Pancreas (tissue), 10 donors: ENCODE measurements at places on chromosomes 6 and 20. TPM values are rescaled to one million over a fixed set of nuclear protein-coding genes. Genes with fewer than 3 reads are reported as not detected.

The OGFR gene
- 25.4 TPM for total RNA-seq

The HCRTR2 gene
- not detected for total RNA-seq

GRCh38 chr6:44028789-44029310, 98.4 kb downstream of the MRPL14 start:
- no peak for DNase-seq

GRCh38 chr6:12598919-12599318, 117.6 kb upstream of the PHACTR1 start:
- DNase-seq = no peak

GRCh38 chr20:44070139-44070900, 116.7 kb downstream of the JPH2 start:
- DNase-seq = no peak

GRCh38 chr6:136947037-136947436, 24.9 kb downstream of the SLC35D3 start:
- no peak for DNase-seq

GRCh38 chr6:13708736-13709135, 2.9 kb downstream of the RANBP9 start:
- no peak for DNase-seq

DNA sequence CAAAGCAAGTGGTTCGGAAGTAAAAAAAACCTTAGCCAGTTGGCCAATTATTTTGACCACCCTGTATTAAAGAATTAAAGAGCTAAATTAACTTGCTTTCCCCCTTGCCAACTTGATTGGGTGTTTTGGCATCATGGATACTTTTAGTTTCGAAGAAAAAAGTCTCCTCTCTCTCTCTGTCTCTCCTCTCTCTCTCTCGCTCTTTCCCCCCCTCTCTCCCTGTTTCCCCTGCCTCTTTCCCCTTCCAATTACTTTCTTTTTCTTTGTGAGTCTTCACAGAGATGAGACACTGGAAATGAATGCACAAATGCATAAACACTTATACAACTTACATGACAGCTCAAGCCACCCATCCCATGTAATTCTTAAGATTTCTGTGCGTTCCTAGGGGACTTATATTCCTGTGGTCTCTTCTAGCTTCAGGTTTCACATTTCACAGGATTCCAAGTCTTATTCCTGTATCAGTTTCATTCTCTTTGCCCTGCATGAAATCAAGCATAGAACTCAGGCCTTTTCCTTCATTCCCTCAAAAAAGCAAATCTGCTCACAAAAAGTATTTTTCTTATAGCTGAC, 32.9 kb upstream of the EYA4 start:
- no peak for DNase-seq

- no peak for DNase-seq
Measured at GRCh38 chr6:34938268-34938667, 49.2 kb downstream of the ANKS1A start.

GRCh38 chr6:106377061-106377540, 16.6 kb downstream of the CRYBG1 start:
- DNase-seq = no peak
